CD4-positive, CD25-positive, alpha-beta regulatory T cell (primary cell): ENCODE measurements at places on chromosomes 4 and X. TPM values are rescaled to one million over a fixed set of nuclear protein-coding genes. Genes with fewer than 3 reads are reported as not detected.

Gene MYOZ2
- total RNA-seq, result not detected

DNA sequence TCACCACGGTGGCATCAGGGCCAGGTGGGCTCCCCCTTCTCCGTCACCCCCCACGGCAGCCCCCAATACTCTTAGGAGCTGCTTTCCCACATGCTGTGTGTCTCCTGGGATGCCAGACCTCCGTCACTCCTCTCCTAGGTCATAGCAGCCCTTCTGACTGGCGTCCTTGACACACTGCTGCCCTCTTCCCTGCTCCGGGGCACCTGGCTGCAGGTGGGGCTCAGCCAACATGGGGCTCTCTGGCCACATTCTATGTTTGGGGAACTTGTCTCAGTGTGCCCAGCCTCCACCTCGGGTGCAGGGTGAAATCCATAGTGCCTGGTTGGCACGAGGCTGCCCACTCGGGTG, 13.8 kb downstream of the TMEM175 start:
- H3K36me3 ChIP-seq, result peaks cover 3% of the 10 kb centered on the region
- H3K4me3 ChIP-seq, result no peak overlapping the region
- no peaks in the 10 kb centered on the region for H3K4me1 ChIP-seq
- no peaks in the 10 kb centered on the region for H3K27me3 ChIP-seq

DNA sequence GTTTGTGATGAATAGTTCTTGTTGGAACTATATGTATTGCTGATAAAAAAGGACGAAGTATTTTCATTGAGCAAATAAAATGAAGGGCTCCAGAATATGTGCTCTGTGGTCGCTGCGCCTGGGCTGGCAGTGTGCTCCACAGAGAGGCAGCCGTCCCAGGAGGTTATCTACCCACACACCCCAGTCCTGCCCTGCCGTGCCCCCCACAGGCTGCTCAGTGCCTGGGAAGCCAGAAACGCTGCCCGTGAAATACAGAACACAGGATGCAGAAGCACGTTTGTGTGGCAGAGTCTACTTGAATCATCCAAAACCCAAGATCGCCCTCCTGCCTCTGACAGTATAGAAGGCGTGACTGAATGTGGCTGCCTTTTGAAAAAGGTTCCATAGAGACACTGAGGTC, 1.4 kb downstream of the CLDN22 start:
- no peaks in the 10 kb centered on the region for H3K27me3 ChIP-seq
- no peak overlapping the region for H3K4me3 ChIP-seq
- DNase-seq, result no peak

- H3K36me3 ChIP-seq, result no peaks in the 10 kb centered on the region
- no peak overlapping the region for H3K27ac ChIP-seq
- H3K4me3 ChIP-seq, result no peak overlapping the region
- no peaks in the 10 kb centered on the region for H3K27me3 ChIP-seq
- no peaks in the 10 kb centered on the region for H3K4me1 ChIP-seq
These were observed 55.9 kb upstream of the USP9X start for GRCh38 chrX:41029332-41029731.

DNA sequence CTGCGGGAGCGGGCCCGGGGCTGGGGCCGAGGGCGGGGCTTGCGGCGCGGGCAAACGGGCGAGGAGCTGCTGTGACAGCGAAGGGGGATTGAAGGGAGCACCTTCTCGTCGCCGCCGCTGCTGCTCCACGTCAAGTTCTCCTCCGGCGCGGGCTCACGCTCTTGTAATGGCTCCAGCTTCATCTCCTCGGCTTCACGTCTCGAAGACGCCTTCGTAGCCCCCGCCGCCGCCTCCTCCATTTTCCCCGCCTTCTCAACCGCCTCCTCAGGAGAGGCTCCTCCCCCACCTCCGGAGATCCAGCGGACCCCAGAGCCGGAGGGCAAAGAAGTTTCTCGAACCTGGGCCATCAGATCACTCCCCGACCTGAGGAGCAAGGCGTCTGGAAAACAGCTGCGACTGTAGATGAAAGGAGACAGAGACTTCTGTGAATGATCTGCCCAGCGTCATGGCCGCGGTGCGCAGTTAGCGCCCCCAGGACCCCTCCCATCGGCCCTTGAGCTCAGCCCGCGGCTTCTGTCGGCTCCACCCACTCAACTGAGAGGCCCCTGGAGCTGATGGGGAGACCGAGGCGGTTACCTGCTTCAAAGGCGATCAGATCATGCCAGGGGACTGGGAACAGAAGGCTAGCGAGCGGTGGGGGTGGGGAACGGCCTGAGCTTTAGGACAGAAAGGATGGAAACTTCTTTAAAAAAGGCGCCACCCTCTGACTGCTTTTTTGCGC, 895 bp downstream of the USP51 start:
- peak overlapping the region; percentile 86 for H3K4me3 ChIP-seq
- DNase-seq, result peak; percentile 75
- H3K27ac ChIP-seq, result peak overlapping the region; percentile 85

DNA sequence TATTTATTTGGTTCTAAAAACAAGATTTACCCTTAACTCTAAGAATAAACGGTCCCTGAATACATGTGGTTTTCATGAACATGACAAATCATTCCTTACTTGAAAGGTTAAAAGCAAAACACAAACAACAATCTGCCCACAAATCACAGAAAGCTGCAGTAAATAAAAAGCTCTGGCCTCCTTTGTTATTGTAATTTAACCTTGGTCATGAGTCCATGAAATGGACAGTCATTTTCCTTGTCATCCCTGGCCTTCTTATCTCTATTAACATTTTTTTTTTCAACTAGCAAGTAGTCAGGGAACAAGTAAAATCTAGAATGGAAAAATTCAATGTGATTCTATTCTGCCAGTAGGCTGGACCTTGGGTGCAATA, 92.7 kb downstream of the SCD5 start:
- no peaks in the 10 kb centered on the region for H3K36me3 ChIP-seq
- H3K27me3 ChIP-seq, result peaks cover 5% of the 10 kb centered on the region
- no peak overlapping the region for H3K27ac ChIP-seq
